ENCODE measurements at places on chromosomes 3 and 15.

DNA sequence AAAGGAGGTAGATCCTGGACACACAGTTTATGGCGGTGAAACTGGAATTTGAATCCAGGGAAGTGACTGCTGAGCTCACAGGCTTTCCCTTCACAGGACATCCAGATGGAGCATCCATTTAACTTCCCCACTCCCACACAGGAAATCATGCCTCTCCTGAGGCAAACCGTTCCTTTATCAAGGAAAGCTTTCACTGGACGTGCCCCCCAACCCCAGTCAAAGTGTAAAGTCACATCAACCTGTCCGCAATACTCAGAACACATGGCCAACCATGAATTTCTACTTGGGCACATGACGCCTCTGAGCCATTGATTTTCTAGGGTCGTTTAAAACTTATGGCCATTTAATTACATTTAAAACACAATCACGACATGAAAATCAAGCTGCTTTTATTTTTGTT, 2.9 kb downstream of the PCOLCE2 start:
- no peak for DNase-seq

DNA sequence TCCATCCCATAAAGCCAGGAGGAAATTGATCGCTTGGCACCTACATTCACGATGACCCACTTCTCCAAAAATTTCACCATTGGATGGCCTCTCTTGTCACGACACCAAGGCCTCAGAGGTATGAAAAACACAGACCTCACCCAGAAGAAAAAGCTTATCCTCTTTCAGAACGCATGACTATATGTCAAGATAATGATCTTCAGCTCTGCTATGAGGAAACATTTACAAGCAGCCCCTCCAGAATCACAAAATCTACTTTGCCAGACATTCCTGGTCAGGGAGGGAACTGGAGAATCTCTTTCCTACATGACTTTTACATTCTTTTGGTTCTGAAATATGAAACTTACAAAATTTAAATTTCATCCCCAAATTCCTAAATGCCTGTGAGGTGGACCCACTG, 122.7 kb downstream of the WNT5A start:
- no peak for DNase-seq

DNA sequence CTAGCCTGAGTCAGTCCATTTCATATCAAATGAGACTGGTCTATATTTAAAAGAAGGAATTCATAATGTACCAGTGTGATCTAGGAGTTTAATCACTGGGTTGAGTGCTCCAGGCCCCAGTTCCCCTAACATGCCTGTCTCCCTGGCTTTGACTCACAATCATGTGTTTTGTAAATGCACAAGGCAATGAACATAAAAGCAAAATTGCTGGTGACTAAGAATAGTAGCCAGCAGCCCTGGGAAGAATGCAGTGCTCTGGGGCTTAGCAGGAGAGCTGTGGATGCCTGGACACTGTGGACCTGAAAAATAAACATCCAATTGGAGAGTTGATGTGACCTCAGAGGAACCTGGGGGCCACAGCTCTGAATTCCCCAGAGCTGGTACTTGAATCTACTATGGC, 50.3 kb downstream of the SYNPR start:
- DNase-seq = no peak

DNA sequence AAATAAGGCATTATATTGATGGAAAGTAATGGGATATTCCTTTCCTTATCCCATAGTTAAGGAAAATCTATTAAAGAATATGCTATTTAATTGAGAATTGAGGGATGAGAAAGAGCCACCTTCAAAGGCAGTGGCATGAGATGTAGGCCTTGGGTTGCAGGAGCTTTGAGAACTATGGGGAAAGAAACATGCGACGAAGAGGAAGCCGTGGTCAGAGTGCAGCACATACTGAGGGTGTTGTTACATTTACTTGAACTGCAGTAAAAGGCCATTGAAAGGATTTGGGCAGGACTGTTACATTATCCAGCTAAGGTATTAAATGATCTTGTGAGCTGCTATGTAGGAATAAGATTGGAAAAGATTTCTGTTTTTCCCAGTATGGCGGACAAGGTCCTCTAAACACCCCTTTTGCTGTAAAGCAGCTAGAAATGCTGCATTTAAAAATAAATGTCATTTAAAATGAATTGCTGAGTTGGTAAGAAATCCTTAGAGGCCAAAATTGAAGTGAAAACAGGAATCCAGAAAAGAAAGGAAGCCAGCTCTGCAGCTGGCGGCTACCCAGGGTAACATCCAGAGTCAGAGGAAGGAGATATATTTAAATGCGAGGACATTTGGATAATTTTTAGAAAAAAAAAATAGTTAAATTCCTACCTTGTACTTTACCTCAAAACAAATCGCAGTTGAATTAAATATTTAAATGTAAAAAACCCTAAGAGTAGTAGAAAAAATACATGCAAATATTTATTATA, 61.7 kb downstream of the IL1RAP start:
- DNase-seq = no peak

DNA sequence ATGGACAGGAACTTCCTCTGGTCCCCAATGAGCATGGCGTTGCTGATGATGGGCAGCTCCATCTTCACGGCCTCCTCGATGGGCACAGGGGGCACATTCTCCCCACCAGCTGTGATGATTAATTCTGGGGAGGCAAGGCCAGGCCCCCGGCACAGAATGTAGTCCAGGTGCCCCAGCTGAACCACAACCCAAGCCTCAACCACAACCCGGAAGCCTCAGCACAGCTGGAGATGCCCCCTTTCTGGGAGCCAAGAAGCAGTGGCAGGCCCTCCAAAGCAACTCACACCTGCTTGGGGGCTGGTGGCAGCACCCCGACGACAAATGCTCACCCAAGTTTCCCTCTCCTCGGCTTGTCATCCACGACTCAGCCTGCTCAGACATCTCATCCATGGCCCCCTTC, 25.2 kb downstream of the IDH3A start:
- DNase-seq = no peak

GRCh38 chr3:143288944-143289343, 169.4 kb downstream of the CHST2 start:
- no peak for DNase-seq

- DNase-seq = no peak
These were observed 710 bp downstream of the LRRC57 start for GRCh38 chr15:42547918-42548248.

DNA sequence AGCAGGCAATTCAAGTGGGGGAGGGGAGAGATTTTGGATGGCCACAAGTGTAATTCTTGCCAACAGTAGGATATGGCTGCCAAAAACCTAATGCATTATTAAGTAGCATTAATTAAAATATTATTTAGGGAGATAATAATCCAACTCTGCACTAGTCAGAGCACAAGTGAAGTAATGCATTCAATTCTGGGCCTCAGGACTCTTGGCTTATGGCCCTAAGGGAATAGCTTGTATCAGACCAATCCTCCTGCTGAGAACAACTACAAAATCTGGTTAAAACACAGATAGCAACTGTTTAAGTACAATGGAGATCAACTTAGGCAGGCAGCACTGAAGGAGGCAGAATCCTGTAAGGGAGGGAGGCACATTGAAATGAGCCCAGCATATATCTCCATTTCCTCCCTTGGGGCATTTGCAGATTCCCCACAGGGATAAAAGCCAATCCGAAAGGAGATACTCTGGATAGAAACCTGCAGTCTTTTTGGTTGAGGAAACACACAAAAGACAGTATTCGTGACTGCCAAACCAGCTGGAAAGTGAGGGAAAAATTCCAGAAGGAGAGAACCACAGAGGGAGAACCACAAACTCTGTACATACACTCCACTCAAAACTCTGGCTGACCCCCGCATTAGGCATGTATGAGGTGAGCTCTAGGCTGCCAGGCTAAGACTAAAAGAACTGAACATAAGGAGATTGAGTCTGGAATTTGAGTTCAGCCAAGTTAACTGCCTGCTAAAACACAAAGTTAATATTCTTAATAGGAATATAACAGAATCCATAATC, 57.4 kb downstream of the ETFA start:
- DNase-seq = no peak

GRCh38 chr3:117052395-117052794, 342.8 kb downstream of the TUSC7 start:
- no peak for DNase-seq

- DNase-seq = no peak
These were observed 211.2 kb upstream of the TLE3 start for GRCh38 chr15:70308735-70309434.

GRCh38 chr15:49035825-49036224, 10.4 kb downstream of the SECISBP2L start:
- DNase-seq = no peak

DNA sequence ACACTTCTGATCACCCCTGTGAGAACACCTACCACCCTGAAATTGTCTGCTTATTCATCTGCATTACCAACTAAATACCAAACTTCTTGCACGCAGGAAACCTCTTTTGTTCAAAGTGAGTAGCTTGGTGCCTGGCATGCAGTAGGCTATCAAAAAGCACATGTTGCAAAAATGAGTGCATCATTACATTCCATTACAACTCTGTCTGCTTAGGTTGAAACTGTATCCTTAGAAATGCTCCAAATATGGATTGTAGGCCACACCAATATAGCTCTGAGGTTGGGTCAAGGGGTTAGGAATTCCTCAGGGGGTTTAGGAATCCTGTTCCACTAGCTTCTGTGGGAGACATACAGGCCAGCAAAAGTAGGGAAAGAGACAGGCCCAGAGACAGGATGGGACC, 107.2 kb downstream of the THRB start:
- DNase-seq = no peak

- no peak for DNase-seq
These were observed 43.2 kb downstream of the GOLGA8S start for GRCh38 chr15:23397779-23398178.

GRCh38 chr3:157428853-157429252, 7.8 kb upstream of the PTX3 start:
- no peak for DNase-seq

DNA sequence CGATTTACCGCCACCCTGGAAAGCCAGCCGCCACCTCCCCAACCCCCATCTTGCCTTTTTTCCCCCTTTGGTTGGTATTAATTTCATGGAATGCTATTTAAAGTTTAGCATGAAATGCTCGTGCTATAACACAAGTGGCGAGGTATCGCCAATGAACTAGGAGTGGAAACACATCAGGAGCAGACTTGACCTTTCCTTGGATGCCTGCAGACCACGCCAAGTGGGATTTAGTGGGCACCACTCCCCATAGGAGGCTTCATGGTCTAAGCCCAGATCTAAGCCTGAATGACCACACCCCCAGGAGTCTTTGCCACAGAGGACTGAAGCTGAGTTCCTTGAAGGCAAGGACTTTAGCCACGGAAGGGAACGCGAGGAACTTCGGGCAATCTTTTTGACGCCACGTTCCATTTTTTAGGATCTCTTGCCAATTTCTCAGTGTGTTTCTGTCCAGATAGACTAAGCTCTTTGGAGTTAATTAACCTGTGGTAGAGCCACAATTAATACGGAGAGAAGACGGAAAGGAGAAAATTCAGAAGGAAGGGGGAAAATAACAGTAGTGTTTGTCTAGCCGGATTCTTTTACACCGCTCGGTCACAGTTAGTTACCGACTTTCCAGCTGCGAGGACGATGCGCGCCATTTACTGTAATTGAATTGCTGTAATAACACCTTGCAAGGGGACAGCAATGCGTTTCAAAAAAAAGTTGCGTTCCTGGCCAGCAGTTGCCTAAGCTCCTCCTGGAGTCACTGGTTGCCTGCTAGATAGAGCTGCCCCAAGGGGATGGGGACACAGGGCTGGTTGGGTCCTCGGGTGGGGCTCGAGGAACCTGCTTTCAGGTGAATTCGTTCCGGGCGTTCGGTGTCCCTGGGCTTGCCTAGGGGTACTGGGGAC, 37.1 kb downstream of the NR2F2 start:
- DNase-seq = no peak

- no peak for DNase-seq
These were observed 220.7 kb downstream of the FHIT start for GRCh38 chr3:61030469-61031035.

DNA sequence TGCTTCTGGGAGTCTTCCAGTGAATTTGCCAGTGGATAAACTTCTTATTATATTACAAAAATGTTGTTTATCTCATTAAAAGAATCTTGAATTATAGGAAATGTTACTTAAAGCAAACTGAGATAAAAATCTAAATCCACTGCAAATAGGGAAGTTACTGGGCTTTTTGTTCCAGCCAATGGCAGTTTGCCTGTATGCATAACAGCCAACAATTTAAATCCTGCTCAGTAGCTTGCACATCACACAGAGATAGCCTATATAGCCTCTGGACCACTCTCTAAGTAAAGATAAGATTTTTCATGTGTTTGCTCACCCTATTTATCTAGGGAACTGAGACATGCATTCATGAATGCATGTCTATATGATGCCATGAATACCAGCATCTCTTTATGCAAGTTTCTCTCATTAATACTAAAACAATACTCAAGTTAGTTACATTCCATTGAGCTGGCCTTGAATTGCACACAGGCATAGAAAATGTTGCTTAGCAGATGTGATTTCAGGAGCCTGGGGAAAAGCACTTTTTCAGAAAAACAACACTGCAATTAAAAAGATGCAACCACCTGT, 92.1 kb upstream of the GPR149 start:
- DNase-seq = no peak

- no peak for DNase-seq
These were observed 105.5 kb downstream of the NLGN1 start for GRCh38 chr3:173502983-173503568.

GRCh38 chr3:32841867-32842470, 24.2 kb downstream of the TRIM71 start:
- DNase-seq = no peak

DNA sequence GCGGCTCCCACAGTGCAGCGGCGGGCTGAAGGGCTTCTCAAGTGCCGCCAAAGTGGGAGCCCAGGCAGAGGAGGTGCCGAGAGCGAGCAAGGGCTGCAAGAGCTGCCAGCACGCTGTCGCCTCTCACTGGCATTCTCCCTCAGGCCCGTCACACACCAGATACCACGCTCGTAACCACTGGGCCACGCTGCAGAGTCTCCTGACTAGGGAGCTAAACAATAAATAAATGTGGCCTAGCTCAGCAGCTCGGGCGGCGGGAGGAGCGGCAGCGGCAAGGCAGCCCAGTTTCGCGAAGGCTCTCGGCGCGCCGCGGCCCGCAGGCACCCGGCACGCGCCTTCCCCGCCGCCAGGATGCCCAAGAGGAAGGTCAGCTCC, 55.9 kb upstream of the FAM174B start:
- no peak for DNase-seq

- no peak for DNase-seq
These were observed 68.0 kb upstream of the RPL35A start for GRCh38 chr3:197881970-197882338.

DNA sequence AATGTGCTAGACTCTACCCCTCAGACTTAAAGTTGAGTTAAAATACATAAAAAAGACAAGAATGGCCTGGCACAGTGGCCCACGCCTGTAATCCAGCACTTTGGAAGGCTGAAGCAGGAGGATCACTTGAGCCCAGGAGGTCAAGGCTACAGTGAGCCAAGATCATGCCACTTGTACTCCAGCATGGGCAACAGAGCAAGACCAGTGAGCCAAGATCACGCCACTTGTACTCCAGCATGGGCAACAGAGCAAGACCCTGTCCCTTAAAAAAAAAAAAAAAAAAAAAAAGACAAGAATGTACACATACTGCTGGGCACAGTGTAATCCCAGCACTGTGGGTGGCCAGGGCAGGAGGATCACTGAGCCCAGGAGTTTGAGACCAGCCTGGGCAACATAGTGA, 17.4 kb downstream of the DIS3L start:
- no peak for DNase-seq
